ENCODE measurements at places on chromosomes 5 and 9. TPM values are rescaled to one million over a fixed set of nuclear protein-coding genes. Genes with fewer than 3 reads are reported as not detected.

DNA sequence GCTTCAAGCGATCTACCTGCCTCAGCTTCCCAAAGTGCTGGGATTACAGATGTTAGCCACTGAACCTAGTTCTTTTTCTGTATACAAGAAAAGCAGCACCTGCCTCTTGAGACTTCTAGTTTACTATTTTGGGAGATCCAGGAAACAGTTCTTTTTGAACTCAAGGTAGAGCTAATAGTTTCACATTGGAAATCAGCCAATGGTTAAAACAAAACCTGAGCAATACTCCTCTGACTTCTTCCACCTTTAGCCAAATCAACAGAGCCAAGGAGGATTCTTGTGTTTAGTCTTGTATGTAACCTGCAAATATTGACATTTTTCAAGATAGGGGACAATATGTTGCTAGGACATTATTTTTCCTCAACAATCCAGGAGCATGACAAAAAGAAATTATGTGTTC, 349.4 kb downstream of the SH3GL2 start:
- DNase-seq: no peak

- DNase-seq: no peak
These were observed 934.3 kb upstream of the CDH10 start for GRCh38 chr5:25579111-25579510.

GRCh38 chr5:62112689-62113228, 193.2 kb upstream of the KIF2A start:
- DNase-seq: no peak

Gene ZDHHC11B
- 1.6 TPM for total RNA-seq

GRCh38 chr5:82330530-82331270, 52.5 kb upstream of the RPS23 start:
- no peak for DNase-seq

DNA sequence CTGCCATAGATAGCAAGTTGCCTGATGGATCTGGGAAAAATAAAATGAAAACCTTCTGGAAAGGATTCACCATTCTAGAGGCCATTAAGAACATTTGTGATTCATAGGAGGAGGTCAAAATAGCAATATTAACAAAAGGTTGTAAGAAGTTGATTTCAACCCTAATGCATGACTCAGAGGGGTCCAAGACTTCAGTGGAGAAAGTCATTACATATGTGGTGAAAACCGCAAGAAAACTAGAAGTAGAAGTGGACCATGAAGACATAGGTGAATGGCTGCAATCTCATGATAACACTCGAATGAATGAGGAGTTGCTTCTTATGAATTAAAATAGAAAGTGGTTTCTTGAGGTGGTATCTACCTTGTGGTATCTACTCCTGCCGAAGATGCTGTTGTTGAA, 86.6 kb downstream of the GABRA1 start:
- no peak for DNase-seq

Gene SOX30
- total RNA-seq: under 0.01 TPM

GRCh38 chr5:14557791-14558415, 23.7 kb upstream of the OTULINL start:
- no peak for DNase-seq

- DNase-seq: no peak
These were observed 63.3 kb upstream of the CKS2 start for GRCh38 chr9:89247431-89248353.

- DNase-seq: no peak
These were observed 5.3 kb downstream of the DPYSL3 start for GRCh38 chr5:147504535-147504934.

DNA sequence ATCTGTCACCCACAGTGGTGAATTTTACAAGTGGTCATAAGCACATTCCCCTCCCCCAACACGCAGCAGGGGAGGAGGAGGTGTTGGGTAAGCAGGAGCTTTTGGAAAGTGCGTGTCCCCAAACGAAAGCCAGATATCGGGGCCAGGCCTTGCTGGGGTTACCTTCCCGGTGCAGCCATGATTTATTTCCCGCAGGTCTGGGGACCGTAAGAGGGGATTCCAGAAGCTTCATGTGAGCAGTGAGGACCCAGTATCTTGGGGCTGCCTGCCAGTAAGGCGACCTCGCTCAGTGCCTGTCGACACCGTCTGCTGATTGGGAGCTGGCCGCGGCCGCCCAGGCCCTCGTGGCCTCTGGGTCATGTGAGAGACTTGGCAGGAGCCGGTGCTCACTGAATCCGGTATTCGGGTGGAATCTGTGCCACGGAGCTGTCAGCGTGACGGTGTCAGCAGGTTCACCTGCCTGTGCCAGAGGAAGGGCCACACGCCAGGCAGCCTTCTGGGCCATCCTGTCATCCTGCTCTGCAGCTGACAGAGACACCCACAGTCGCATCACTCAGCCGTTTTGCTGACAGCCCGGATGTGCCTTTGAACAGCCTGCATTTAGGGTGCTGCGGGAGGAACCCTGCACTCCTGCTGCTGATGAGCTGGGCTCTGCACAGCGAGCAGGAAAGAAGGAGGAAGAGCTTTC, 37.3 kb downstream of the SEC61B start:
- DNase-seq: peak; percentile 27

DNA sequence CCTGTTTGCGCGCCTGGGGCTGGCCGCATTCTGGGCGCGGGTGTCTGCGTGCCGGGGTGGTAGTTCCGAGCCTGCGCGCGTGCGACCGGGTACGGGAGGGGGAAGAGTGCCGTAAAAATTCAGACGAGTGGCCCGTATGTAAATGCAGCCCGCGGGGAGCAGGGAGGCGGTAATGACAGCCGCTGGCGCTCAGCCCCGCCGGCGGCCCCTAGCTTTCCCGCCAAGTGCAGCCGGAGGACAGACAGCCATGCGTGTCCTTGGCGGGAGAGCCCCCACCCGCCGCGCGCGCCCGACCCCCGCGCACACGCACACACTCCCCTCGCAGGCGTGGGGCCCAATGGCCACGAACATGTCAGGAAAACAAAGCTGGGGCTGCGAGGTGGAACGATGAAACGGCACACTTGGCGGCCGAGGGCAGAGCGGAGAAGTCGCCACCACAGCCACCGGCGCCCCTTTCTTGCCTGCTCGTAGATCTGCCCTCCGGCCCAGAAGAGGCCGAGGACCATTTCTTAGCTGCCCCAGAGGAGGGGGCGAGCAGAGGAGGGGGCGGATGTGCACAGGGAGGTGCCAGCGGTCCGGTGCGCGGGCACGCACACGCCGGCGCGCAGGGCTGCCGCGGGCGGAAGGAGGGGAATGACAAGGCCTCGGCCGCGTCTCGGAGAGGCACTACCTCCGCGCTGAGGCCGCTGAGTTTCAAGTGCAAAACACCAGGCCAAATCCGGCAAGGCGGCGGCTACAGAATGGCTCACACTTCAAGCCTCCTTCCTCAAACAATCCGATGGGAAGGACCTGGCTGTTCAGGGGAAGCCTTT, 208.4 kb downstream of the MEF2C start:
- DNase-seq: no peak

Gene GHR
- under 0.01 TPM for total RNA-seq

Gene SLC46A2
- total RNA-seq: under 0.01 TPM

Gene BTNL8
- total RNA-seq: under 0.01 TPM

GRCh38 chr5:116442931-116443551, 131.6 kb downstream of the SEMA6A start:
- no peak for DNase-seq

- DNase-seq: no peak
These were observed 84.8 kb upstream of the ALDH1A1 start for GRCh38 chr9:73037613-73038012.

Gene LRRC70
- 48.7 TPM for total RNA-seq

Gene PTPRD
- 16.2 TPM for total RNA-seq

- no peak for DNase-seq
These were observed 34.1 kb upstream of the EFNA5 start for GRCh38 chr5:107704681-107705401.

- DNase-seq: no peak
These were observed 89.7 kb downstream of the CAAP1 start for GRCh38 chr9:26802921-26803320.

GRCh38 chr9:18022642-18023041, 443.8 kb downstream of the SH3GL2 start:
- no peak for DNase-seq

Gene PCDHA6
- total RNA-seq: under 0.01 TPM

Gene GARIN3
- total RNA-seq: not detected

Gene ACTBL2
- not detected for total RNA-seq

- DNase-seq: no peak
These were observed 104.3 kb downstream of the ZNF608 start for GRCh38 chr5:124642151-124642550.

Gene SLC25A48
- total RNA-seq: under 0.01 TPM

GRCh38 chr5:151904909-151905308, 19.7 kb downstream of the GLRA1 start:
- DNase-seq: no peak

DNA sequence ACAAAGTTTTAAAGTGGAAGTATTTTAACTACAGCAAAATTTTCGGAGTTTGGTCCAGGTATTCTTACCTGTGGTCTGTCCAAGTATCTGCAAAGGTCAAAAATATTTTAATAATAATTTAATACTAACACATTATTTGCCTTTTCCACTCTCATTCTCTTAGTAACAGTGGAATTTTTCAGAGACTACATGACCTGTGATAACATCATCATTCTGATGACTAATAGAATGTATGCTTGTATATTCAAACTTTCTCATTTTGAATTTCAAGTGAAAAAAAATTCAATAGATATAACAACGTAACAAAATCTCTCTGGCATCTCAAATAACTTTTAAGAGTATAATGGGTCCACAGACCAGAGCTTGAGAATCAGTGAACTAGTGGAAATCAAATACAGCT, 78.3 kb downstream of the FBXL17 start:
- DNase-seq: no peak

Gene ITGA1
- under 0.01 TPM for total RNA-seq

- no peak for DNase-seq
These were observed 53.2 kb upstream of the SLC25A51 start for GRCh38 chr9:37956904-37957663.

DNA sequence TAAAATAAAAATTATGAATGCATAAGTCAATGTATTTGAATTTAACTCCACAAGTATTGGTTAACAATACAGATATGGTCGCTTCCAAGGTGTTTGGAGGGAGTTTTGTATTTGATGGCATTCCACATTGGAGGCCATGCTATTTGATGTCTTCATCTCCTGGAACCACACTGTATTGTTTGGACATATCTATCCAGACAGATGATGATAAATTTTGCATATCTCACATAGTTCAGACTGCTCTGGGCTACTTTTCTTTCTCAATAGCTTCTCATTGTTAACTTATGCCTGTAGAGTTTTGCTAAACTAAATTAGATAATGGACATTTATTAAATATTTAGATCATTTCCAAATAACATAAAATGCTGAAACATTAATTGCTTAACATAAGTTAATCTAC, 58.0 kb downstream of the CDKN2A start:
- DNase-seq: no peak

Gene PLPPR1
- not detected for total RNA-seq

DNA sequence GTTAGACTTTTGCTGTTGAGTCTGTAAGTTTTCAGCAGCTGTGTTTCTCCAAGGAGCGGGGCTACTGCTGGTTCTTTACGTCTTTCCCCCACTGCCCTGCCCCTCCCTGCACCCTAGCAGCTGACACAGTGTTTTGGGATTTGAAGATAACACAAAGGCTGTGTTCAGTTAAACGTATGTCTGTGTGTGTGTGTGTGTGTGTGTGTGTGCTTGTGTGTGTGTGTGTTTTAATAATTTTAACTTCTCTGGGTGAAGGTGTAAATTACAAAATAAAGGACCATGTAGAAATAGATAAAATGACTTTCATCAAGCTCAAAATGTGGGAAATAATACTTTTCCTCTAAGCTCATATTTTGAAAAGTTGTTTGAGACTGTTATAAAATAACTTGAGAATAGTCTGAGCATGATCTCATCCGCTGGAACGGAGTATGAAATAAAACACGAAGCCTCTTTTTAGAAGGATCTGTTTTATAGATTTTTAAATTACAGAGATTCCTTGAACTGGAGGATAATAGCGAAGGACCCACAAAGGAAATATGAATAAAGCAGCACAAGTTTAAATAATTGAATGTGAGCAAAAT, 10.9 kb downstream of the ABL1 start:
- peak; percentile 8 for DNase-seq

DNA sequence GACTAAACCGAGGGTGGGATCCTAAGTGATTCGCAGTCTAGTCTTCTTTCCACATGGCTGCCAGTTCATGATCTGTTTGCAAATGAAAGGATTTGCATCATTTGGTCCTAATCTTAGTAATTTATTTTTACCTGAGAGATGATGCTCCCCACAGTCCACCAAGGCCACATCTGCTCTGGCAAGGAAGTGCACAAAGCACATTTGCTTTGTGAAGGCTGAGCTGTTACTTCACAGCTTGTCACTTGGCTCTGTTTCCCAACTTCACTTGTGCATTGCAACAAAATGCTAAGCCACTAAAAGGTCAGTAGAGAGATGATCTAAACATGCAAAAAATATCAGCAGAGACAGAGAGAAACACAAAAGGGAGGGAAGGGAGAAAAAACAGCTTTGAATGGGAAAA, 128.5 kb upstream of the VLDLR start:
- DNase-seq: no peak

Gene KIAA1958
- total RNA-seq: 5.7 TPM

GRCh38 chr9:104872656-104873488, 55.1 kb downstream of the ABCA1 start:
- no peak for DNase-seq

- no peak for DNase-seq
These were observed 31.8 kb downstream of the HMCN2 start for GRCh38 chr9:130297371-130297770.

DNA sequence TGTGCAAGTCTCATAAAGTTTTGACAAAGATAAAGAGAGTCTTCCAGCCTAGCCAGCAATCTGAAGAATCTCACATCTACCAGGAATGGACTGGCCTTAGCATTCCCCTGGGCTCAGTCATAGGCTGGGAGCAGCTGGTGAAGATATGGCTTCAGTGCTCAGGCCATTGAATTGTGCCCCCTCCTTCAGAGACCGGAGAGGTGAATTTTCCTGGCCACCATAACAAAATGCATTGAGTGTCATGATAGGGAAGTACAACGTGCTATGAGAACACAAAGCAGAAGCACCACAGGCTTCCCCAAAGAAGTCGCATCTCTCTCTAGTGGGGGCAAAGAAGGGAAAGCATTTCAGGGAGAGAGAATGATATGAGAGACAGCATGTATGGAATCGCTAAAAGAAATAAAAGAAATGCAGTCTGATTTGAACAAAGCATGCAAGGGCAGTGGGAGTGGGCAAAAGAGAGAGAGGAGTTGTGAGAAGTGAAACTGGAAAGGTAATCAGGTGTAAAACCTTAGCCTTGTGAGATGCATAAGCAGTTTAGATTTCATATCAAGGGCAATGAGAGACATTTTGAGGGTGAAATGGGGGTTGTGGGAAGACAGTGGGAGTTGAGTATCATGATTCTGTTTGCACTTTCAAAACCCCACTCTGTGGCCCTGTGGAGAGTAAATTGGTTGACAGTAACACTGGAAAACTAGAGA, 57.1 kb upstream of the NMUR2 start:
- DNase-seq: no peak

- no peak for DNase-seq
These were observed 343.6 kb upstream of the DAP start for GRCh38 chr5:11104651-11105112.

Gene INSL6
- total RNA-seq: not detected

Gene MZB1
- total RNA-seq: 90.8 TPM

GRCh38 chr5:54226215-54226614, 84.2 kb downstream of the ARL15 start:
- no peak for DNase-seq

Gene NR2F1
- total RNA-seq: not detected
